ENCODE measurements at places on chromosomes 11 and 22. TPM values are rescaled to one million over a fixed set of nuclear protein-coding genes. Genes with fewer than 3 reads are reported as not detected.

- DNase-seq, result peak; percentile 49
Measured at GRCh38 chr22:19645391-19645790, 68.9 kb upstream of the SEPTIN5 start.

GRCh38 chr22:24894220-24894975 lies 52.1 kb downstream of the LHFPL7 start:
- DNase-seq, result peak; percentile 93

GRCh38 chr22:49889071-49889470 lies 29.2 kb downstream of the ALG12 start:
- DNase-seq, result no peak

DNA sequence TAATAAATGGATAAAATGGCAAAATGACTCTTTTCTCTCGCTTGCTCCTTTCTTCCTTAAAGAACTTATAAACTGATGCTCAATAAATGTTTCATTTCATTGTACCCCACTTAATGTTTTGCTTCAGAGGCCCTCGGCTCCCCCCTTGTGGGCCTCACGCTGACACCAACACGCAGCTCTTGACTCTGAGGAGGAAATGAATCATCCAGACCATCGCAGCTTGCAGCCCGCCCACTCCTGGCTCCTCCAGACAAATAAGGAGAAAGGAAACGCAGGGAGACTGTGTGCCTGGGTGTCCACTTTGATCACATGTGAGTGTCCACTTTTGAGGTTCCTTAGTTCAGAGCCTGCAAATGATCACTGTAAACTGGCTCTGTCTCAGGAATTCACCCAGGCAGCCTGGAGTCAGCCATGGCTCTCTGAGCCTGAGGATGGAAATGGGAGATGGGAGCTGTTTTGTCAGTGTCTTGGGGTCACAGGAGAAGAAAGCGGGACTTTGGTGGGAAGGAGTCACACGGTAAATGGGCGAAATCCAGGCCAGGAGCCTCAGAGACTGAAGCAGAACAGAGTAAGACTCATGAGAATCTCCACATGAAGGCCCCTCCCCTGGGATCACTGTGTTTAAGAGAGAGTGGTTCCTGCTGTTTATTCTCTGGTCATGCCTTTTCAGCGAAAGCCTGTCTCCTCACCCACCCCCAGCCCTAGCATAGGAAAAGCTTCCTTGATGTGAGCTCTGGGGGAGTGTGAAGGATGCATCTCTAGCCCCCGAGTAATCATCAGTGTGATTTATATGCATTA lies 96.5 kb downstream of the CWC15 start:
- peak; percentile 93 for DNase-seq

ACRV1 gene
- not detected for total RNA-seq

OVOL1 gene
- total RNA-seq, result not detected

OR2AG2 gene
- total RNA-seq, result 0.10 TPM

Measured in posterior vena cava (tissue), 2 donors.